Kidney (tissue), 22 donors: ENCODE measurements at places on chromosomes 13 and 19.
A peak's percentile ranks its signal among the peaks of the same experiment; 100 is the strongest.

DNA sequence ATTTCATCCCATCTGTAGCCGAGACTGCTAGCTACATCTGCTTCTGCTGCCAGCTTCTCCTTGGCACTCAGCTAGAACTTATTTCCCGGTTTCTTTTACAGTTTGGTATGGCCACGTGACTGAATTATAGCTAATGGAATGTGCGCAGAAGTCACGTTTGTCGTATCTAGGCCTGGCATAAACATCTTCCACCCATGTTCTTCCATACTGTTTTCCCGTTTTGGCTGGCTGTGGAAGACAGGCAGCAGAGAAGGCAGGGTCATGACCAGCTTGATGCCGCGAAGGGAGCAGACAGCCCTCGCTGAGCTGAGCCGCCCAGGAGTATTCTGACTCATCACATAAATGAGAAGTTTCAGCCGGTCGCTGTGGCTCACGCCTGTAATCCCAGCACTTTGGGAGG is 186.7 kb downstream of the RFC3 start:
- no peak for DNase-seq

DNA sequence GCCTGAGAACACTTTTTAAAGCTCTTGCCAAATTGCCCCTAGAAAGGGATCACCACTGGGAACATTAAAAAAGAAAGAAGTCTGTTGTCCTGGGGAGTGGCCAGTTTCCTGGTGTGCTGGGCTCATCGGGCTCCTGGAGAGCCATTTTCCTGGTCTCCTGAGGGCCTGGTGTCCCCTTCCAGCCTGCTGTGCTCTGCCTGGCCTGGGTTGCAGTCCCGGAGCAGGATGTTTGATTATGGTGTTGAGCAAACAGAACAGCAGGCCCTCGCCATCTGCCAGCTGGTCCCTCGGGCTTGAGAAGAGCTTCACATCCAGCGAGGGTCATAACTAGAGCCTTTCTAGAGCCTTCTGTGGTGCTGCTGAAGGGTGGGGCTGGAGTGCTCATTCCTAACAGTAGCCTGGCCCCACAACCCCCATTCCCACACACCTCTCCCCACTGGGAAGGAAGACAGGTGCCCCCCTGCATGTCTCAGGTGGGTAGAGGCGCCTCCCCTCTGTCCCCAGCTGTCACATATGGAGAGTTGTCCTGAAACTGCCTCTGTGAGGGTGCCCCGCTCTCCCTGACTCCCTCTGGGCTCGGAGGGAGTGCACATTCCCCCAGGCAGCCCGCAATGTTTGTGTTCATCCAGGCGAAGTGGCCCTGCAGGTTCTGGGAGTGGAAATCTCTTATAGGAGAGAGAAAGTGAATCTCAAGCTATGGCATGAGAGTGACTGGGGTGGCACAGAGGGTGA is 151.1 kb downstream of the SIPA1L3 start:
- DNase-seq: peak; percentile 73

DNA sequence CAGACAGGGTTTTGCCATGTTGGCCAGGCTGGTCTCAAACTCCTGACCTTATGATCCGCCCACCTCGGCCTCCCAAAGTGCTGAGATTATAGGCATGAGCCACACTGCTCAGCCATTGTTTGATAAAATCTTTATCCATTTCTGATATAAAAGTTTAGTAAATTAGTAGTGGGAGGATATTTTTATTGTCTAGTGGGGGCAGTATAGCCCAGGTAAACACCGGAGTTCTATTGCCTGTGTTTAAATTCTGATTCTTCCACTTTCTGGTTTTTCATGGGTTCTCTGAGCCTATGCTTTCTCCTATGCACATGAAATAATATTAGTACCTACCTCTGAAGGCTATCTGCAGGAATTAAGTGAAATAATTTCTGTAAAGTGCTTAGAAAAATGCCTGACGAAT is 20.1 kb upstream of the ARHGEF18 start:
- no peak for DNase-seq

GRCh38 chr19:11798391-11799330 is at the start of gene ZNF491:
ZNF491 (plus strand) TSS chr19:11798523; CDS start chr19:11805954, 7,431 bp downstream.
- peak; percentile 96 for DNase-seq

GRCh38 chr13:51981355-51981754 is 29.9 kb downstream of the ATP7B start:
- no peak for DNase-seq

GRCh38 chr19:51508059-51508733 is 6.6 kb upstream of the SIGLEC12 start:
- DNase-seq: no peak

DNA sequence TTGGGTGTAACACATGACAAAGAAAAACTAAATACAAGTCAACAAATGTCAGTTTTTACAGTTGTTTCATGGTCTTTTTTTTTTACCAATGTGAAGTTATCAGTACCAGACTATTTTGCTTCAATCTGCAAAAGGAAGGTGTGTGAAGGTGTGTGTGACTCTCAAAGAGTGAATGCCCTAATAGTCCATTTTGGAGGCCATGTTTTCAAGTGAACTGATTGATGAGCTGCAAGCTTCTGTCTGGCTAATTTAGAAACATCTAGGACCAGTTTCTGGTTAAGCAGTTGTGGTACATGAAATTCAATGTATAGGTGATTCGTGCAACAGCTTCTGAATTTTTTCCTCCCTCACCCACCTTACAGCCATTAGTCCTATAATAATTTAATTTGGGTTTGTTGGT is 16.1 kb downstream of the KLF5 start:
- no peak for DNase-seq

- DNase-seq: no peak
Measured at GRCh38 chr19:15243236-15243957, 11.1 kb upstream of the EPHX3 start.

DNA sequence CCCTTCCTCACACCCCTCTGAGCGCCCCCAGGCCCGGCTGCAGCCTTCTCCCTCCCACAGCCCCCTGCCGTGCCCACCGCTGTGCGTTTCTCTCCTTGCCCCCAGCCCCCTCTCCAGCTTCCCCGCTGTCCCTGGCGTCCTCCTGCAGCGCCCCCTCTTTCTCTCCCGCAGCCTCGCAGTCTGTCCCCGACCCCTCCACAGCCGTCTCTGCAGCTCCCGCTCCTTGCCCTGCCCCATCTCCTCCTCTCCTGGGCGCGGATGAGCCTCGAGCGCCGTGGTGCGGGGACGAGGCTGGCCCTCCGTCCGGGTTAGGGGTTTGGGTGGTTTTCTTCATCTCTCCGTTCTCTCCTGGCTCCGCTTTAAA is 1.1 kb downstream of the KMT5C start:
- peak; percentile 75 for DNase-seq

DNA sequence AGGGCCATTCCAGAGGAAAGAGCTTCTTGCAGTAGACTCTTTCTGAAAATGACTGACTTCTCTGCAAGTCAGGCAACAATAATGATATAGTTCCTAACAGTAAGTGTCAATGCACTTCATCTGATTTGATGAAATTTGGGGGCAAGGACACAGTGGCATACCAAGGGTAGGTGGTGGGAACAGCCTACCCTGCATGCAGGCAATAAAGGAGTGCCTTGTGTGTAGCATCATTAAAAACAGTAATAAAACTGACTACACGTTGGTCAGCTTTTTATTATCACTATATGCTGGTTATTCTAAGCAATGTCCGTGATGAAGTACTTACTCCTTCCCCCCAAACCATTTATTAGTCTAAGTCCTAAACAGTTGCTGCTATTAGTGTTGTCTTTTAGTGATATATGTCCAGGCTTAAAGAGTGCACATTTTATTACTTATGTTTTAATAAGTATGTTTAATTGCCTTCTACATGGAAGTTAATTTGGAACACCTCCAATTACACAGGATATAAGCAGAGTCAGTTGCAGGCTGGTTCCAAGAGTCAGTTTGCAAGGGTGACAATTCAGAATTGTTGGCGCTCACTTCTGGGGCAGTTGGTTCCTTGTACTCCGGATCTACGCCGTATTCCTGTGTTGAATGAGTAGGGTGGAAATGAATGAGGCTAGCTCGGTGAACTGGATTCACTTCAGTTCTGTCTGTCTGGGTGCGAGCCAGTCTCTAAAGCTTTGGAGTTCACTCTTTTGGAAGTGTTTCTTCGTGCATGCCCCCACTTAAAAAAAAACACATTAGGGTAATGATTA is 84.0 kb downstream of the RGCC start:
- DNase-seq: no peak

GRCh38 chr19:40594255-40594654 is 6.9 kb upstream of the LTBP4 start:
- no peak for DNase-seq

- DNase-seq: no peak
Measured at GRCh38 chr13:97366172-97366688, 67.7 kb upstream of the RAP2A start.

GRCh38 chr19:28074773-28075172 is 1138.2 kb downstream of the UQCRFS1 start:
- no peak for DNase-seq

- DNase-seq: no peak
Measured at GRCh38 chr13:71786875-71787274, 80.1 kb downstream of the DACH1 start.

- no peak for DNase-seq
Measured at GRCh38 chr13:31090096-31090495, 71.6 kb downstream of the HSPH1 start.

GRCh38 chr13:41639955-41640780 is 182.8 kb downstream of the RGCC start:
- no peak for DNase-seq

DNA sequence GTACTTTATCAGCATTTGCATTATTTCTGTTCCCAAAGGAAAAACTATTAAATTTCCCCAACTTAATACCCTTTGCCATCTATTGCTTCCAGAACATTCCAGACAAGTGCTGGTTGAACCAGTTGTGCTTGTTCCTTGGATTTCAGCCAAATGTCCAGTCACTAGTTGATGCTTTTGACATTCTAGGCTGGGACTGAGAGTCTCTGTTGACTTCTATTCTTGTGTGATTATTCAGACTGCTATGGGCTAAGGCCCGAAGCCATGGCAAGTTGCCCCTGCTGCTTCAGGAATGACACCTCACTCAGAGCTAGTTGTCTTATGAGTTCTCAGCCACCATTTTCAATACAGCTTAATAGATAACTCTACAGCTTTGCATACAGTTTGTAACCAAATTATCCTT is 458.1 kb upstream of the ARGLU1 start:
- peak; percentile 57 for DNase-seq
